ENCODE measurements at places on chromosomes 5 and 9.

DNA sequence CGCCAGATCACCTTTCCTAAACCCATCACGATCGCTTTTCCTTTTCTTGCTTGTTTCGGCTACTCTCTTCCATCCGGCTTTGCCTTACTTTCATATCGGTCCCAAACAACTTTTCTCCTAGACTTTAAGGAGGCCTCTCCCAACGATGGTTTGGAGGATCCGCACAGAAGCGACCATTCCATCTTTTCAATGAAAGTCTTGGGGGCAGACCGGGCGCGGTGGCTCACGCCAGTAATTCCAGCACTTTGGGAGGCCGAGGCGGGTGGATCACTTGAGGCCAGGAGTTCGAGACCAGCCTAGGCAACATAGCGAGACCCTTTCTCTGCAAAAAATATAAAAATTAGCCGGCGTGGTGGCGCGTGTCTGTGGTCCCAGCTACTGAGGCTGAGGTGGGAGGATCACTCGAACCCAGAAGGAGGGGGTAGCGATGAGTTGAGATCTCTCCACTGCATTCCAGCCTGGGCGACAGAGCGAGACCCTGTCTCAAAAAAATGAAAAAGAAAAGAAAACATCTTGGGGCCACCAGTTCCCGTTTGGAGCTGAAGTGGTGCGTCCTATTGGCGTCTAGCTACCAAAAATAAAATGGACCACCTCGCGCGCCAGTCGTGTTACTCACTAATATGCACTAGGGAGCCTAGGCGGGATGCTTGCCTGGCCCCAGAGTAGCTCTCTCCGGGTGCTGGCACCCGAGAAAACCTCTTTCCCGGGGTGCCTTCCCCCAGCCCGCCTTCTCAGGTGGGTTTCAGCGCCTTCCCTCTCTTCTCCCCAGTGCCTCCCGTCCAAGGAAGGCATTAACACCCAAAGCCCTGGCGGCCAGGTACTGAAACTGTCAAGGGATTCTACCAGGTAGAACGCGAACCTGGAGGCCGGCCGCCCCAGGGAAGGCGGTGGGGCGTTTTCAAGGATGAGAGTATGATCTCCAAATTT is 800 bp upstream of the AP3B1 start:
- peak; percentile 45 for DNase-seq

GRCh38 chr9:35333551-35333950 is 156.4 kb upstream of the RUSC2 start:
- DNase-seq, result no peak

DNA sequence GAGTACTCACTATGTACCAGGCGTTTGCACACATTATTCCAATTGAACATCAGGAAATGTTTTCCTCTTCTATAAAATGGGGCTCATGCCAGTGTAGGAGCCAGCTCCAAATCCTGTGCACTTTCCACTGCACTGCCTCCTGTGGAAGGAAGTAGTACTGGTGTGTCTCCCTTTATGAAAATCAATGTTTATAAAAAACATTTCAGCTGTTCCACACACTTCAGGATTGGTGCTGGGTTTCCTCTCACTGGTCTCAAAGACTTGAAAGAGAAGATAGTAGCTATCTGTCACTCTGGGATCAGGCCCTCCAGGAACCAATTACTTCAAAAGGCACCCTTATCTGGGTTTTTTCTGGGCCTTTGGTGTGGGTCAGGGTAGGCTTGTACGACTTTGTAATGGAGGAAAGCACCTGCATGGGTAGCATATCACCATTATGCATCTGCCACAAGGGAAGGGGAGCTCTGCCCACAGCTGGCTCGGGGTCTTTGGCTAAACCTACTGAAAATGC is 32.5 kb downstream of the RAB14 start:
- DNase-seq, result no peak

- DNase-seq, result no peak
These were observed 23.5 kb upstream of the EBF1 start for GRCh38 chr5:159123189-159123588.

DNA sequence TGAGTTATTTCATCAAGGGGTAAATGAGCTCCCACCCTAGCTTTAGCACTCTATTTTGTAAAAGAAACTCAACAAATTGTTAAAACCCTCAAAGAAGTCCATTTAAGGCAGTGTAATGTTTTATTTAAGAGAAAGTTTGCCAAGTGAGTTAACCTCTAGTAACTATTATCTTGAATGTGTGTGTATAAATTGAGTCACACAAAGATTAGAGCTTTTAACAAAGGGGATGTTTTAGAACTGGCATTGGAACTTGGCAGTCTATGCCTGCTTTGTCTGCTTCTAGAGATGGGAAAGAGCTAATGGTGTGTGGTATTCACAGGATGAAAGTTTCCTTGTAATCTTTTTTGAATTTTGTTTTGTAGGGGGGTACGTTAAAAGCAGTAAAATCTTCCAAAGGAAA is 33.2 kb downstream of the KDM3B start:
- DNase-seq, result no peak

GRCh38 chr9:35954942-35955546 is 2.9 kb downstream of the OR2S2 start:
- peak; percentile 46 for DNase-seq

- peak; percentile 58 for DNase-seq
These were observed 47.4 kb upstream of the ATG10 start for GRCh38 chr5:81924442-81924841.

GRCh38 chr5:38551030-38552017 is 5.1 kb downstream of the LIFR start:
- DNase-seq, result no peak

- peak; percentile 71 for DNase-seq
These were observed 7.3 kb upstream of the SPARC start for GRCh38 chr5:151694035-151694485.

DNA sequence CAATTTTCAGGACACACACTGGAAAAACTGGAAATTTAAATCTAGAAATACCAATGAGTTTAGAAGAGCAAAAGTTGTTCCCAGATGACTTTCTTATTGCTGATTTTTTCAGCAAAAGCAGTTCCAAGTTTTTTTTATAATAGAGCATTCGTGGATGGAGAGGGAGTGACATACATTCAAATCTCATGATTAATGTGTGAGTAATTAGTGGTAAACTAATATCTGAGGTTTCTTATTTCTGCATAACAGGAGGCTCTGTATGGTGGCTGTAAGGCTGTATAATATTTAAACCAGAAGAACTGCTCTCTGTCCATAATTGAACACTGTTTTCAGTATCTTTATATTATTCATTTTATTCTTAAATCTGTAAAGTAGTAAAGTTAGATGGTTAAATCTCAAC is 25.8 kb downstream of the LYSMD3 start:
- DNase-seq, result no peak

GRCh38 chr9:112125951-112126388 is 49.1 kb downstream of the SUSD1 start:
- DNase-seq, result no peak

- DNase-seq, result no peak
These were observed 129.4 kb downstream of the C9orf152 start for GRCh38 chr9:110078604-110079003.

DNA sequence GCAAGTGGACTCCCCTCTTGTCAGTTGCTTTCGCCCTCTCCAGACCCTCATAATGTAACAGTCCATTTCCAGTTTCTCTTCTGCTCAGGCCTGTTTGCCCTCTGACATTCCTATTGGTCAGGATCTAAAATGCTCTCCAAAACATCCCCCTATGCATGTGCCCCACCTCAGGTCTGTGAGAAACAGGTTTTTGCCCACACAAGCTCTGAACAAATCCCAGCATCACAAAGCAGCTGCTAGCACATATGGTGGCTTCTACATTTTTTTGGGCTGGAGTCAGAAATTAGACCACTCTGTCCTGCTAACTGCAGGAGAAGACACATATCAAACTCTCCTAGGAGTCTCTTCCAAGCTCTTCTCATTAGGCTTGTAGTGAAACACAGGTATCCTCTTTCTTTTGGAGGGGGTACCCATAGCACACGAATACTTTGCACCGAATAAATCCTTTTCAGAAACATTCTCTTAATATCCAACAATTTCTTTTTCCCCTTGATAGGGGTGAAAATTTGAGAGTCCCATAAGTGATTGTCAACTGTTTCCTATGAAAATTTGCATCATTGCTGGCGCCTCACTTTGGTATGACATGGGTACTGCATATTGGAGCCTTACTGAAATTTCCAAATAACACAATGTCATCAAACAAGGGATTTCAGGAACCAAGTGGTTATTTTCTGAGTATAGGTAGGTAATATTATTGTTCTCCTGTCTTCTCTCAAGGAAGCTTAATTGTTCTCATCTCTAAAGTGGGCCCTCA is 19.3 kb upstream of the HSPA9 start:
- DNase-seq, result no peak

GRCh38 chr5:38731461-38731860 is 114.4 kb upstream of the OSMR start:
- DNase-seq, result no peak

- DNase-seq, result no peak
These were observed 15.2 kb downstream of the FNBP1 start for GRCh38 chr9:130027533-130028365.

DNA sequence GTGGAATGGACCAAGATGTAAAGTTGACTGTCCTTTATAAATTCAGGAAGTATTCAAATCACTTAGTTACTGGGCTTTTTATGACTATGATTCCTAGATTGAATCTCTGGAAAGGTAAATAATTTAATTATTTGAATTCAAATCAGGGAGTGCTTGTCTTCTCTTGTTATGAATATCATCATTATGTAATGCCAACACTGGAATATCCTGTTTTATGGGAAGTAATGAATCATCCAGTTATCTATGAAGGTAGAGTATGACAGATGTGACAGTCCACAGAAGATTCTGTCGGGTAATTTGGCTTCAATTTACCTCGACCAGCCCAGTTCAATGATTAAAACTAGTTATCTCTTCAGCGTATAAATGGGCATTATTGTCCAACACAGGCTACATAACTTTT is 141.0 kb upstream of the NUDT12 start:
- DNase-seq, result no peak

- peak; percentile 61 for DNase-seq
These were observed 124.5 kb downstream of the EGFLAM start for GRCh38 chr5:38382898-38383297.

DNA sequence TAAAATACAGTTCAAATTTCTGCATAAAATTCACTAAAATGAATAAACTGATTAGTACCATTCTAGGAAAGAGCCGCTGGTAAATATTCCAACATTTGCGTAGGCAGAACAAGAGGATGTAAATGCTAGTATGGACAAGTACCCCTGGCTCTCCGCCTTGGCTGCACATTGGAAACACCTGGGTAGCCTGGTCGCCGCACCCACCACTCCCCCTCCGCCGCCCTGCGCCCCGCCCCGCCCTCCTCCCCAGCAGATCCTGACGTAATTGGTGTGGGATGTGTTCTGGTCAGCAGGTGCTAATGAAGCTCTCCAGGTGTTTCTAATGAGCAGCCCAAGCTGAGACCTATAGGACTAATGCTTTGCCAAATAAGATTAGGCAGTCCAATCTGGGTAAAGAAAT is 225.7 kb downstream of the FRMD3 start:
- DNase-seq, result no peak

DNA sequence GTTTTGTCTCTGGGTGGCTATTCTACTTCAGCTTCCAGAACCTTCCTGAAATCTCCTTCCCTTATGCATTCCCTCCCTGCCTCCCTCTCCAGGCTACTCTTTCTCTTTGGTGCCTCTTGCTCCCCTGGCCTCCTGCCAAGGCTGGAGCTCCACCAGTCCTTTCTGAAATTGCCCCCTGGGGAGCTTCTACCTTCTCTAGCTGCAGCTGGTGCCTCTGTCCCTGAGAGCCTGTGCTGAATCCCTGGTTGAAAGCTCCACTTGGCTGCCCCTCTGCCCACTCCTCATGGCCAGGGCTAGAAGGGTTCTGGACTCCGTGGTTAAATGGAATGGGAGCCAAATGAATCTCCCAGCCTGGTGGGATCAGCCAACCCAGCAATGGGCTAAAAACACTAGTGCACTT is 80.1 kb downstream of the COL15A1 start:
- DNase-seq, result no peak

Measured in dorsolateral prefrontal cortex (tissue), 122 donors.